ENCODE measurements at places on chromosomes 7 and 10. TPM values are rescaled to one million over a fixed set of nuclear protein-coding genes. Genes with fewer than 3 reads are reported as not detected.

CCDC172 gene
- not detected for total RNA-seq

GRCh38 chr10:81996927-81997326 is 121.9 kb downstream of the NRG3 start:
- DNase-seq = no peak

- DNase-seq = no peak
Measured at GRCh38 chr7:46239846-46240245, 318.8 kb upstream of the IGFBP3 start.

DNA sequence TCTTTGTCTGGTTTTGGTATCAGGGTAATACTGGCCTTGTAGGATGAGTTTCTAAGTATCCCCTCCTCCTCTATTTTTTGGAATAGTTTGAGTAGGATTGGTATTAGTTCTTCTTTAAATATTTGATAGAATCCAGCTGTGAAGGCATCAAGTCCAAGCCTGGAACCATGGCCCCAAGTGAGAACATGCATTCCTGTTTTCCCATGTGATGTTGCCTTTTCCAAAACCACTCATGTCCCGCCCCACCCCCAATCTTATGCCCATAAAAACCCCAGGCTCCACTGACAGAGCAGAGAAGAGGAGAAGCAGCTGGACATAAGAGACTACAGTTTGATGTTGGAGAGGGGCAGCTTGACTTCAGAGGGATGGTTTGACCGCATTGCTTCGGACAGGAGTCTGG is 71.2 kb downstream of the MINPP1 start:
- DNase-seq = no peak
